ENCODE measurements at places on chromosomes 3 and 15.

DNA sequence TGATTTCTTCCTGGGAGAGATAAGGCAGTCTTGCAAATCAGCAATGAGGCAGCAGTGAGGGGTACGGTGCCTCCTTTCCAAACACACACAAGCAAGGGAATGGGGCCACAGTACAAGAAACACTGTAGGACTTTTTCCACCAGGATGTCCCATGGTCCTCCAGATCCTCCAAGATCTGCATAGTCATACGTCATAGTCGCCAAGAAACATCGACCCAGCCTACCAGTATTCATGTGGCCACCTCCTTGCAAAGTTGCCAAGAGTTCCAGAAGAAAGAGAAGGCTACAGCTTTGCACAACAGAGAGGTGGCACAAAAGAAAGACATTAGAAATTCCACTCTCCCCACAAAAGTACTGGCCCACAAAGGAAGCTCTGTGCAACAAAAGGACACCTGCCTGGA is 257.9 kb downstream of the CTNNB1 start:
- DNase-seq, result no peak

DNA sequence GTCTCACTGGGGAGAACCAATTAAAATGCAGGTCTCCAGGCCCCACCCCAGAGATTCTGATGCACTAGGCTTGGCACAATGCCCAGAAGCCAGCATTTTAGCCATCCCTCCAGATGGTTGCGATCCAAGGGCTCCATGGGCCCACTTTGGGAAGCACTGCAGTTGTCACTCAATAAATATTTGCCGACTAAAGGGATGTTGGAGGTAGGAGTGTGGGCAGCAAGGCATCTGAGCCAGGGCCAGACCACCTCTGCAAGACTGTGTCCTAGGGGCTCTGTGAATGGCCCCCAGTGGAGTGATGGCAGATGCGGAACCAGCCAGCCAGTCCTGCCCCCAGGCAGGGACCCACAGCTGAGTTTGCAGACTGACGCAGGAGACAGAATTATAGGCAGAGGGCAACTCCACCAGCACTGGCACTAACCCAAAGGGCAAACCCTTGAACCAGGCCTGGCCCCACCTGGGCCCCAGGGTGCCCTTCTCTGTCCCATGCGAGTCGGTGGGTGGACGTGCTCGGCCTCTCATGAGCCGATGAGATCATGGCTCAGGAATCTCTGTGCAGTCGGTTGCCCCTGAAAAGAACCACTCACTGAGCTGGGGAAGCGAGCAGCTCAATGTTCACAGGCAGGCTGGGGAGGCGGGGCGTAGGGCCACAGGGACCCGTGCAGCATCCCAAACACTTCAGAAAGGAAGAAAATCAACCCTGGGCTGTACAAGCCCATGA is 49.7 kb downstream of the SEMA5B start:
- DNase-seq, result no peak

- DNase-seq, result no peak
Measured at GRCh38 chr3:152474585-152474984, 205.9 kb downstream of the MBNL1 start.

DNA sequence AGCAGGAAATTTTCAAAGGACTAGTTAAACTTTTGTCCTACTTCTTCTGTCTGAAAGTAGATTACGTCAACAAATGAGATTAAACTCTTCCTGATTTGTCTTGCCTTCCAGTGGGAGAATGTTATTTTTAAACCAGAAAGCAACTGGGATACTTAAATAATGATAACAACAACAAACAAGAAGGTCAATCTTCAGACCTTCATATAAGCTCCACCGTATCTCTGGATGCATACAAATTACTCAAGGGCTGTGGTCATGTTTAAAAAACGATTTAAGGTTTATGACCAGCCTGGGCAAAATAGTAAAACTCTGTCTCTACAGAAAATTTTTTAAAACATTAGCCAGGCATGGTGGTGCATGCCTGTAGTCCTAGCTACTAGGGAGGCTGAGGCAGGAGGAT is 145.3 kb upstream of the NPHP3 start:
- no peak for DNase-seq

DNA sequence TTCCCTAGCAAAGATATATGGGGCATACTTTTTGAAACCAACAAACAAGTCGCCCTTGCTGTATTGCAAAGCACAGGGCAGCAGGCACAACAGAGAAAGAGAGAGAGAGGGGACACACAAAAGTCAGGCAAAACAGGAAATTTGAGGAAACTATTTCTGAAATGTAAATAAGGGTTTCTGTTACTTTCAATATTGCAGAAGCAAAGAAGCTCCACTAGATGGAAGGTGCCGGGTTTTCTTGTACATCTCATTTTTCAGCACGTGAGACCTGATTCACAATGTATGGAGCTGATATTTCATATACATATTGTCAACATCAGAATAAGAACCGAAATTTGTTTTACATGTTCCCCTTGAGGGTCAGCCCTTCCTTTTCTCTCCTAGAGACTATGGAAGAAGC is 127.4 kb downstream of the FOXP1 start:
- no peak for DNase-seq

GRCh38 chr3:165185707-165186327 is 10.4 kb downstream of the SLITRK3 start:
- peak; percentile 71 for DNase-seq

DNA sequence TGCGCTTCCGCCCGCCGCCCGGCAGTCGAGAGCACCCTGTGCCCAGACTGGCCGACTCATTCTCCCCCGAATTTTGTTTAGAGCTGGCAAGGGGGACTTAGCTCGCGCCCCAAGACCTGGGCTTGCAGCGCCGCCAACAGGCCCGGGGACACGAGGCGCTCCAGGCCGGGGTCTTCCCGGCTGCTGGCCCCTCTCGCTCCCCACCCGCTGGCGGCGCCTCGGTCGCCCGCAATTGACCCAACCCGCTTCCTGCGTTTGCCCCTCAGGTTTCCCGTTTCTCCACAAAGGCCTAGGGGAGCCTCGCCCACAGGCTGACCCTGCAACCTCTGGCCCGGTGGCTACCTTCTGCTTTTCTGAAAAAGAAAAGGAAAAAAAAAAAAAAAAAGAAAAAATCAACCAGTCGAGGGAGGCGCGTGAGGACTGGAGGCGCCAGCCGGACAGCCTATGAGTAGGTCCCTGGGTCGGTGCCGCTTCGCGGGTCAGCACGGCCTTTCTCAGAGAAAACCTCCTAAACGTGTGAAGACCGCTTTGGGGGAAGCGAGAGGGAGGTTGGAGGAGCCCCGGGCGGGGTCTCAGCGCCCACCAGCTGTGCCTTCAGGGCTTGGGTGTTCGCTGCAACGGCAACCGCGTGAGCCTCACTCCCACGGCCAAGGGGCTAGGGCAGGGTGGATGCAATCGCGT is 7.2 kb downstream of the FOXL2 start:
- DNase-seq, result no peak

Measured in NCI-H2081 treated with DMSO at 0.1 percent for 48 hours (cell line).